ENCODE measurements at places on chromosomes 1 and 21. TPM values are rescaled to one million over a fixed set of nuclear protein-coding genes. Genes with fewer than 3 reads are reported as not detected.

- DNase-seq = no peak
These were observed 10.8 kb upstream of the COL8A2 start for GRCh38 chr1:36135796-36136195.

The TSPAN1 gene
- total RNA-seq = 0.26 TPM

The KRTAP13-2 gene
- total RNA-seq = not detected

The C8A gene
- total RNA-seq = not detected

- no peak for DNase-seq
These were observed 233.0 kb upstream of the CACYBP start for GRCh38 chr1:174766727-174767126.
